ENCODE measurements at places on chromosomes 16 and 17. TPM values are rescaled to one million over a fixed set of nuclear protein-coding genes. Genes with fewer than 3 reads are reported as not detected.

DNA sequence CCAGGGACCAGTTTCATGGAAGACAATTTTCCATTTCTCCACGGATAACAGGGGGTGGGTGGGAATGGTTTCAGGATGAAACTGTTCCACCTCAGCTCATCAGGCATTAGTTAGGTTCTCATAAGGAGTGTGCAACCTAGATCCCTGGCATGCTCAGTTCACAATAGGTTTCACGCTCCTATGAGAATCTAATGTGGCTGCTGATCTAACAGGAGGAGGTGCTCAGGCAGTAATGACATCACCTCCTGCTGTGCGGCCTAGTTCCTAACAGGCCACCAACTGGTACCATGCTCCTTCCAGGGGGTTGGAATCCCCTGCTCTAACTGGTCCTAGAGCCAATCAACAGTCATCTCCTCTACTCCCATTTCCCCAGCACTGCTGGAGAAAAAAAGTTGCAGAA lies 19.9 kb downstream of the TEX14 start:
- DNase-seq = no peak

DNA sequence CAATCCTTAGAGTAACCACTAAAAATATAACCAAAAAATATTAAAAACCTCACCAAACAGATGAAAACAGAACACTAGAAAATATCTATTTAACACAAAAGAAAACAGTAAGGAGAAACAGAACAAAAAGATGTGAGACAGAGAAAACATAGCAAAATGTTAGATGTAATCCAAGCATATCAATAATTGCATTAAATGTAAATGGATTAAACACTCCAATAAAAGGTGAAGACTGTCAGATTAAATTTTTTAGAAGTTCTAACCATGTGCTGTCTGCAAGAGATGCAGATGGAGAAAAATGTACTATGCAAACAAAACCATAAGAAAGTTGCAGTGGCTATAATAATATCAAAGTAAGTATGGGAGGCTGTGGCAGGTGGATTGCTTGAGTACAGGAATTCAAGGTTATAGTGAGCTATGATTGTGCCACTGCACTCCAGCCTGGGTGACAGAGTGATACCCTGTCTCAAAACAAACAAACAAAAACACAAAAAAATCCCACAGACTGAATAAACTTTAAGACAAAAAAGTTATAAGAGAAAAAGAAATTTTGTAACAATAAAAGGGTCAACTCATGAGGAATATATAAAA lies 53.9 kb downstream of the ADCY9 start:
- no peak for DNase-seq

DNA sequence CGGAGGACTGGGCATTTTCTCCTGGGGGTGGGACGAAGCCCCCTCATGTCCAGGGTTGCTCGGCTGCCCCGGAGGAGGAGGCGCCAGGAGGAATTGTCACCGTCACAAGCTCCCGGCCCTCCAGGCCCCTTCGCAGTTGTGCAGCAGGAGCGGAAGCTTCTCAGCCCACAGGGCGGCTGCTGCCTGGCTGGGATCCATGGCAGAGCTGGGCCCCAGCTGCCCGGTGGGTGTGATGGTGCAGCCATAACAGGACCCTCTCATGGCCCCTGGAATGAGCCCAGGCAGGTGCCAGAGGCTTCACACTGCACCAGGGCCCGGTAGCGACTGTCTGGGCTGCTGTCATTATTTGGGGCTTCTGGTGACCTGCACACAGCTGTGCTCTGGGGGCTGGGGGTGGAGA lies 54.9 kb upstream of the GNG13 start:
- peak; percentile 27 for DNase-seq

The BEAN1 gene
- 0.41 TPM for polyA plus RNA-seq

The ASGR1 gene
- 0.57 TPM for polyA plus RNA-seq

DNA sequence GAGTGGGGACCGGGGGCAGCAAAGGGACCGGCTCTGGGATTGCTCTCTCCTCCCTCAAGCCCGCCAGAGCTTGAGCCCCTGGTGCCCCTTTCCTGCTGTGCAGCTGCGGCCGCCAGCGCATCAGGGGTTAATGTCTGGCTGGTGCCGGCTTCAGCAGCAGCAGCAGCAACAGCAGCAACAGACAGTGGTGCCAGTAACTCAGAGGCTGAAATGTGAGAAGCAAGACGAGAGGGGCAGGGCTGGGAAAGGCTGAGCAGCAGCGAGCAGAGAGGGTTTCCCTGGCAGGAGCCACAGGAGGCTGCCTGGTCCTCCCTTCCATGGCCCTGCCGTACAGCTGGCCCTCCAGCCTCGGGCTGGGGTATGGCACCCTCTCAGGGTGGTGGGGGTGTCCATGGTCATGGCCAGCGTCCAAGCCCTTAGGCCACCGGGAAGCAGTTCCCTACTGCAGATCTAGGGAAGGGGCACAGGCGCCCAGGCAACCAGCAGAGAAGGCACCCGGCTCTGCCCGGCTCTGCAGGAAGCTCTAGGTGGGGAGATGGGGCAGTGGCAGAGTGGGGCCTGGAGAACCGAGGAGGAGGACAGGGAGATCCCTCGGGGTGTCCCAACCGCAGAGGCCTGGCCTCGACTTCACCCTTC lies 21.1 kb upstream of the TFAP4 start:
- DNase-seq = peak; percentile 67

GRCh38 chr16:85594978-85595661 lies 18.0 kb upstream of the GSE1 start:
- DNase-seq = no peak

- DNase-seq = no peak
Measured at GRCh38 chr16:87291944-87292343, 25.2 kb downstream of the C16orf95 start.

GRCh38 chr16:68090130-68090529 lies 5.0 kb downstream of the NFATC3 start:
- DNase-seq = no peak

DNA sequence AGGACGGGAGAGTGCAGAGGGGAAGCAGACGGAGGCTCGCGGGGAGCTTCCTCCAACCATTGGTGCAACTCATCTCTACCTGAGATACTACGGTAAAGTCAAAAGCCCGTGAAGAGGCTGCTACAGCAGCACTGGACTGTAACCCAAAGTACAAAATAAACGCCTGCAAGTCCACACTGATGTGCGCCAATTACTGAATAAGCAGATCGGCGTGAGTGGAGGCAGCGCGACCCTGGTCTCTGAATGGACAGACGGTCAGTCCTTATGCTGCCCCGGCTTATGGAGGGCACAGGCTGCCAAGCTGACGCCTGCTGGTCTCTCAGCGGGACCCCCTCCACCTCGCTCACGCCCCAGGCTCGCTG lies 58.5 kb downstream of the LMF1 start:
- no peak for DNase-seq

GRCh38 chr17:38667099-38667786 lies 7.5 kb downstream of the EPOP start:
- peak; percentile 73 for DNase-seq

The ENPP7 gene
- not detected for polyA plus RNA-seq

The PLCG2 gene
- 4.3 TPM for polyA plus RNA-seq

The TRAPPC1 gene
- polyA plus RNA-seq = 135 TPM

The ZNF469 gene
- 0.84 TPM for polyA plus RNA-seq

DNA sequence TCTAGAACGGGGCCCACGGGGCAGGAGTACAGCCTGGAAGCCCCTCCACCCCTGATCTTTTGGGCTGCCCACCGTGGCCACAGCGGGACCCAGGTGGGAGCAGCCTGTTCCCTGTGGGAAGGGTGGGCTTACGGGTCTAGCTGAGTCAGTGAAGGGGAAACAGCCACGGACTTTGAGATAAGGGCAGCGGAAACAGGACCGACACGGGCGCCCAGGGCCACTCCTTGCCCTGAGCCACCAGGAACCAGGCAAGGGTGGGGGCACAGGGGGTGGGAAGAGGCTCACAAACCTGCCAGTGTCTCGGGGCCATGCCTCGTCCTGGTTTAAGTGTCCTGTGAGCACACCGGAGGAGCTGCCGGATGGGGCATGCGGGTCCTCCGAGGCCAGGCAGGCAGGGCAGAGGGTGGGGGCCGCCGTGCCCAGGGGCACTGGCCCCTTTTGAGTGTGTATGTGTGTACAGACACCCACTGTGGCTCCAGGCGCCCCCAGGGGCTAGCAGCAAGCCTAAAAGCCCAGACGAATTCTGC lies 47.6 kb upstream of the PVALEF start:
- DNase-seq = no peak

DNA sequence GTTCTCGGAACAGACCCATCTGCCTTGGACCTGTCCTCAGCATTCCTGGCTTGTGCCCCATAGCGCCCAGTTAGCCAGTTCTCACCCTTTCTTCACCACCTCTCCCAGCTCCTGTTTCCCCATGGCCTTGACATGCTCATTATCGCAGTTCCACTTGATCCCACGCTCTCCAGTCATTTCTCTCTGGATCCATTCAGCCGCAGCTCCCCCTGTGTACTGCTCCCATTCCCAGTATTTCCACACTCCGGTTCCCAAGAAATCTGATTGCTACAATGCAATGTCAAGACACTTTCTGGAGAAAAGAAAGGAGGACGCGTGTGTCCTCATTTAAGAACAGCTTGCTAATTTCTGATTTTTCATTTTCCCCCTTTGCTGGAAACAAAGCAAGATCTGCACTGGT lies 55.4 kb downstream of the TMEM186 start:
- DNase-seq = no peak

DNA sequence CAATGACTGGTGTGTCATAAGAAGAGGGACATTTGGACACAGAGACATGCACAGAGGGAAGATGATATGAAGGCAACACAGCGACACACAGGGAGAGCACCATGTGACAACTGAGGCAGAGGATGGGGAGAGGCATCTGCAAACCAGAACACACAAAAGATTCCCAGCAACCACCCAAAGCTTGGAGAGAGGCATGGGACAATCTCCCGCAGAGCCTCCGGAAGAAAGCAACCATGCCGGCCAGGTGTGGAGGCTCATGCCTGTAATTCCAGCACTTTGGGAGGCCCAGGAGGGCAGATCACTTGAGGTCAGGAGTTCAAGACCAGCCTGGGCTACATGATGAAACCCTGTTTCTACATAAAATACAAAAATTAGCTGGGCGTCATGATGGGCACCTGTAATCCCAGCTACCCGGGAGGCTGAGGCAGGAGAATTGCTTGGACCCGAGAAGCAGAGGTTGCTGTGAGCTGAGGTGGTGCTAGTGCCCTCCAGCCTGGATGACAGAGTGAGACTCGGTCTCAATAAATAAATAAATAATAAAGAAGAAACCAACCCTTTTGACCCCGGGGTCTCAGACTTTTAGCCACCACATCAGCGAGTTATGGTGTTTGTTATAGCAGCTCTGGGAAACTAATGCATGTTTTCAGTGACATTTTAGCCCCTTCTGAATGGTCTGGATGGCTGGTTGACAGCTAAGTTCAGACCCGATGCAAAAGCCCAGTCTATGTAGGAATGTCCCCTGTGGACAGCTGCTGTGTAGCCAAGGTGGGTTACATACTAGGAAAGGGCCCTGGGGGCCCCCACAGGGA lies 13.8 kb upstream of the PLCG2 start:
- DNase-seq = no peak

- peak; percentile 30 for DNase-seq
Measured at GRCh38 chr16:1786242-1787055, 3.7 kb downstream of the NUBP2 start.

The TBC1D3E gene
- not detected for polyA plus RNA-seq

- DNase-seq = no peak
Measured at GRCh38 chr16:75043175-75043895, 44.5 kb downstream of the ZNRF1 start.

DNA sequence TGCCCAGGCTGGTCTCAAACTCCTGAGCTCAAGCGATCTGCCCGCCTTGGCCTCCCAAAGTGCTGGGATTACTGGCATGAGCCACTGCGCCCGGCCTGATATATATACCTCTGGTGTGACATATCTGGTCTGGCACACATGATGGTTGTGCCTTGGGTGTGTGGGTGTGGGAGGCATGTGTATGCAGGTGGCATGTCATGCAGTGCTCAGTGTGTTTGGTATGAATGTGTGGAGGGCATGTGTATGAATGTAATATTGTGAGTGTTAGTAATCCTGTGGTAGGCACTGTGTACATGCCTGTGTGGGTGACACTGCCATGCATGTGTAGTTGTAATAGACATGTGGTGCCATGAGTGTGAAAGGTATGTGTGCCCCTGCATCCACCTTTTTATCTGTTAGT lies 179.3 kb upstream of the GOT2 start:
- DNase-seq = no peak

- DNase-seq = no peak
Measured at GRCh38 chr17:45114117-45114932, 18.0 kb downstream of the PLCD3 start.

DNA sequence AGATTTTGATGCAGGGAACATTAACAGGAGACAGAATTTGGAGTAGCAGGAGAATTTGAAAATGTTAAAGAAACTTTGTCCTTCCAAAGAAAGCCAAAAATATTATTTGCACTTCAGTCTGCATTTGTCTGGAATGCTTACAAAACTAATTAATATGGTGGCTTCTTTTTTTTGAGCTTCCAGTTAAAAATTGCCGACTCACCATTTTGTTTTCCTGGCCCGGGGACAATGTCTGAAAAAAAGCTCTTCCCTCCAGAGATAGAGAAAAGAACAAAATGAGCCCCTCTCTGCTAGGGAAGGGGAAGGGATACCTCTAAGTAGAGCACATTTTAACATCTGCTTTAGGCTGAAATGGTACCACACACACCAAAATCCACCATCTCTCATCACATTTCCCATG lies 360.8 kb downstream of the SOX9 start:
- DNase-seq = no peak

The ADAMTS18 gene
- polyA plus RNA-seq = not detected

DNA sequence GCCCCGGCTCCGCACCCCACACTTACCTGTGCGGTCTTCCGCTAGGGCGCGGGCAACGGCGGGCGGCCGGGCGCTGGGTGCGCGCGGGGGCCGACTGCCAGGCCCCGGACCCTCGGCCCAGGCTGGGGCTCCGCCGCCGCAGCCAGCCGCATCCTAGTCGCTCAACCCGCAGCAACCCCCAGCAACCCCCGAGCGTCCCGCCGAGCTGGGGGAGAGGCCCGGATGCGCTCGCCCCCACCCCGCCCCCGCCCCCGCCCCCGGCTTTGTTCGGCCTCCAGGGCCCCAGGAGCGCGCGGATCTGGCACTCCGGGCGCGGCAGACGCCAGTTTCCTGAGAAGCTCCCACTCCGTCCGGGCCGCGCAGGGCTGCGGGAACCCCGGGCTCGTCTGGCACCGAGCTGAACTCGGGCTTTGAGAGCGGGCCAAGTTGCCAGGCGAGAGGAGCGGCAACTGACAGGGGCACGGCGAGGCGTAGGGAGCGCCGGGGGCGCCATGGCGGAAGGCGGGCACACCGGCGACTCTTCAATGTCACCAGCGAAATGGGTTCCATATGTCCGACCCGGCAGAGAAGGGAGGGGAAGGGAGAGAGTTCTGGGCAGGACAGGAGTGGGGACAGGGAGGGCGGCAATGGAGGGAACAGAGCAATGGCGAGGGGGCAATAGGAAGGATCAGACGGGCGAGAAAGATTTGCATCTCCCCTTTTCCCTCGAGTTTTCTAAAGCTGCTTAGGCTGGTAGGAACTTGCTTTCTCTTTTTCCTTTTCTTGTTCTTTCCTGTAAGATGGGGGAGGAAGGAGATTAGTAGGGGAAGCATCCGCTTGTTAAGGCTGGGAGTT lies 13.7 kb downstream of the HOXB4 start:
- peak; percentile 59 for DNase-seq

- no peak for DNase-seq
Measured at GRCh38 chr17:78737332-78737731, 44.7 kb downstream of the CYTH1 start.

- DNase-seq = peak; percentile 83
Measured at GRCh38 chr17:40818733-40819527, 3.5 kb downstream of the KRT10 start.

The SLC13A2 gene
- polyA plus RNA-seq = not detected
